ENCODE measurements at places on chromosomes 4 and X.

DNA sequence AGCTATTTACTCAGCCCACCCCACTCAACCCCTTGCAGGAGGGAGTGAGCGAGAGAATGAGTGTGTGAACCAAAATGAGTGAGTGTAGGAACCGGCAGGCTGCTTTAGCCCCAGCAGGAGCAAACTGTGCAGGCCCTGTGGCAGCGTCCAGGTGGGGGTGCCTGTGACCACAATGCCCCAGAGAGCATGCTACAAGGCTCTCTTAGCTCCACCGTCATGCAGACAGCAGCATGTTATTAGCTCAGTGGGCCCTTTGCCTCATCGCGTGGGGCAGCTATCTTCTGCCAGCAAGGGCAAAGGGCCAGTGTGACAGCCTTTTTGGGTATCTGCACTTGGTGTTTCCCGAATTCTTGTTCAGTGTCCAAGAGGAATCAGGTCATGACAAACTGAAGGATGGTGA lies 271.3 kb downstream of the GPM6A start:
- DNase-seq = no peak

DNA sequence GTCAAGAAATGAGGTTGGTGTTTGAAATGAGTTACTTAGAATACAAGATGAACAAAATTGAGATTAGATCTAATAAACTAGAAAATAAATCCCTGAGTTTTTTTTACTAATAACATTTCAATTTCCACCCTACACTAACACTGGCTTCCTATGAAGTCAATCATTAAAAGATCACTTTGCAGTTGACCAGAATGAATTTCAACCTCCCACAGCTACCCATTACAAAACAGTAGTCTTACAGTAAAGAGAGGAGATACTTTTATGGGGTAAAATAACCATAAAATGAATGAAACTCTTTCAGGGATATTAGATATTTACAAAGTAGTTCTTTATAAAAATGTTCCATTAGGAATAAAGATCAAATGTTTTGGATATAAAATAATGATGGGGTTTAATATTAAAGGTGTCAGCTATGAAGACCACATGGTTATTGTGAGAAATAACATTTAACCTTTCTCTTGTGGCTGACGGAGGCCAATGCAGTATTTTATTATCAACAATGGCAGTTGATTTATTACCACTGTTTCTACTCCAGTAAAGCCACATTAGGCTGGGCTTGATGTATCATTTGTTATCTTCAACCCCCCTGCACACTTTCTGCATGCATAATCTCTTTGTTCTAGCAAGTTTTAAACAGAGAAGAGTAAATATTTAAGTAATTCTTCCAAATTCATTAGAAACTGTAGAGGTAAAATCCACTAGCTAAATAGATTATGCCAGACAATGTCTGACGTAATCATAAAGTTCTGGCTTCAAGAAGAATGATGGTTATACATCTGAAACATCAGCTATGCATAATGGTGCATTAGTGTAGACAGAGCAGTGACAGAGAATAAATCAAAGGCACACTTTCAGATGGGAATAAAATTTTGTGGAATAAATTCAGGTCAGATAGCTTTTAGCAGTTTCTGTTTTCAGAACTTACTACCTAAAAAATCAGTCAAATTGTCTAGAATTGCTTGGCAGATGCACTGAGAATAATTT lies 516.6 kb downstream of the PCDH18 start:
- no peak for DNase-seq

DNA sequence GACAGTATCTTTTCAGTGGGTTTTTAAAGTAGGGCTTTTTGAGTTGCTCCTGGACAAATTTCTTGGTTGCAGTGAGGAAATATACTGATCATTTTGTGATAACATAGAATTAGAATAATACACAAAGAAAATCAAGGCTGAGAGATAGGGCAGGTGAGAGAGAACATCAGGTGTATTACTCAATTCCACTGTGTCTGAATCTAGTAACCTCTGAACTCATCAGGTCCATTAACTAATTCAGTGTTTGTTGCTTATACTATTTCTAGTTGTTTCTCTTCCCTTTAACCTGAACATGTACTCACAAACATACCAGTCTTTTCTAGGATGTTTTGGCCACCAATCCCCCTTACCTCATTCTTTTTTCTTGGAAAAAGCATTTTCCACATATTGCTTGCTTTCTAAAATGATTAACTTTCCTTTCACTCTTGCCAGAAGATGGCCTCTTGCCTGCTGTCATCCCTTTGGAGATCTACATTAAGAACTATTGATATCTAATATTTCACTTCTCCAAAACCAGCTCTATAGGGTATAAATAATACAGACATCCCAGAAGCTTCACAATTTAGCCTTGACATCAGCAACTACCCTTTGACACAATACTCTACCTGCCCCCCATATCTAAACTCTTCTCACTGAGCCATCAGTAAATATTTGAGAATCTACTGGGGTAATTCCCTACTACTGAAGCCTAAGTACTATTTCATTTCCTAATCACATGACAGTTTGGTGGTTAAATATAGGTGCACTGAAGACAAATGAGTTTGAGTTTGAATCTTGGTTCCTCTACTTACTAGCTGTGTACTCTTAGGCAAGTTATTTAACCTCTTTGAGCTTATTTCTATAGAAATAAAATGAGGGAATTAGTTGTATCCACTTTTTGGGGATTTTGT lies 470.8 kb upstream of the IGFBP7 start:
- DNase-seq = no peak

- DNase-seq = no peak
These were observed 5.8 kb downstream of the RXFP1 start for GRCh38 chr4:158527516-158527915.

DNA sequence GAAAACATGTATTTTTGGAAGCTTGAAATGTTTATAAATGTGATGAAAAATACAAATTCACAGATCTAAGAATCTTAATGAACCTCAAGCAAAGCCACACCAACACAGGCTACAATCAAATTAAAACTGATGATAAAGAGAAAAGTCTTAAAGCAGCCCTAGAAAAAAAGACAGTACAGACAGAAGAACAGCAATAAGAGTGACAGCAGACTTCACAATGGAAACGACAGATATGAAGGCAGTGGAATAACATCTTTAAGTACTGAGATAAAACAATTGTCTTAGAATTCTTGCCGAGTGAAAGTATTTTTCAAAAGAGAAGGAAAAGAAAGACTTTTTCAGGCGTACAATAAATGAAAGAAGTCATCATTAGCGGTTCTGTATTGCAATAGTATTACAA lies 423.6 kb upstream of the LCORL start:
- DNase-seq = no peak
